Activated CD4-positive, alpha-beta T cell treated with anti-CD3 and anti-CD28 coated beads, Interleukin-2, amount 50 U/mL, for 1 hour (primary cell): ENCODE measurements at places on chromosomes 1 and 21.

DNA sequence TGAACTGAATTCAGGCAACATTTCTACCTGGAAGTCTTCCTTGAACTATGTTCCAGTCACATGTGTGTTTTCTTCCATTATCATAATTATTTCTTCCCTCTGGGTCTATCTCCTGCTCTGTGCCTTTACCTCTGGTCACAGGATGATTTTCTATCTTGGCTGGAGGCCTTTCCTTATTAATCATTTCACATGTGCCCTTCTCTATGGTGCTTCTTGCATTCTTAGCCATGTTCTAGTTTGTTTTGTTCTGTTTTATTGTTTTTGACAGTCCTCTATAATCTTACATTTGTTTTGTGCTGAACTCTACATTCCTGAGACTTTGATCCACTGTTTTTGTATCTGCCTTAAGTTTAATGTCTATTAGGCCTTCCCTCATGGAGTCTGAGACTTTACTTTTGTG lies 51.0 kb downstream of the SGIP1 start:
- no peak for DNase-seq

DNA sequence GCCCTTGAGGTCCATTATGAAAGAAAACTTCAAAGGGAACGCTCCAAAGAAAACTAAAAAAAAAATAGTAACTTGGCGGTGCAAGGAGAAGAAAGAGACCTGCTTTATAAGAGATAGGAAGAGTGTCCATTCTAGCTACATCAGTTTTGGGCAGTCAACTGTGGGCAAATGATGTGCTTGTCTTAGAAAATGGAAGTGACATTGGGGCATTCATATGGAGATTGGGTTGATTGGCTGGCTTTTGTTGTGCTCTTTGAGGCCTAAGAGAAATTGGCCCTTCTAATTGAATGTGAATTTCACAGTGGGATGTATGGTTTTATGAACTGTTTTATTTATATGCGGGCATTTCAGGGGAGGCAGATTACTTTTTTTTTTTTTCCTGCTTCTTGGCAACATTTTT lies 13.2 kb downstream of the PPP1R12B start:
- DNase-seq = no peak

DNA sequence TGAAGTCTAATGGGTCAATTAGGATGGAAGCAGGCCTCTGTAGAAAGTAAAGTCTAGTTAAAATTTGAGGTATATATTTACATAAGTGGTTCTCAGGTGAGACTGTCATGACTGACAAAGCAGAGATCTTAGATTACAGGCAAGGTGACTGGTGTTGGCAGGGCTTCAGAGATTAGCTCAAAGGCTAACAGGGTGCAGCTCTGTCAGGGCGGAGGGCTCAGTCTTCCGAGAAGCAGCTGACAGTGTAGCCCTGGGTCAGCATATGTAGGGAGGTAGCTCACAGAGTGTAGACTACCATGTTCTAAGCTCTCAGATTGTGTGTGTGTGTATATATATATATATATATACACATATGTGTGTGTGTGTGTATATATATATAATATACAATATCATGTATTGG lies 54.7 kb downstream of the RBM11 start:
- DNase-seq = no peak

GRCh38 chr1:214473387-214473786 lies 78.0 kb downstream of the PTPN14 start:
- DNase-seq = no peak

DNA sequence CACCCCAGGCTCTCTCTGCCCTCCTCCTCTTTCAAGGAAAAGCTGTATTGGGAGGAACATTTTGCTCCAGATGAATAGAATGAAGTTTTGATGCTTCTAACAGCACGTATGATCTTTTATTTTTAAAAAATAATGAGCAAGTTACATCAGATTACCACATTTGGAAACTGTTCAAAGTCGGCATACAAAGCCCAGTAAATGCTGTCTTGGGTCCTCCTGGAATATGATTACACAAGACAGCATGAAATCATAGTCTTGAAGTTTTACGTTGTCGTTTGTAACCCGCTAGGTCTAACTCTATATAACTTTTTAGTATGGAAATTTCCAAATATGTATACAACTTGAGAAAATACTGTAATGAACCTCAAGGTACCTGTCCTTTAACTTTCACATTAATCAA lies 385.6 kb downstream of the HLX start:
- DNase-seq = no peak

DNA sequence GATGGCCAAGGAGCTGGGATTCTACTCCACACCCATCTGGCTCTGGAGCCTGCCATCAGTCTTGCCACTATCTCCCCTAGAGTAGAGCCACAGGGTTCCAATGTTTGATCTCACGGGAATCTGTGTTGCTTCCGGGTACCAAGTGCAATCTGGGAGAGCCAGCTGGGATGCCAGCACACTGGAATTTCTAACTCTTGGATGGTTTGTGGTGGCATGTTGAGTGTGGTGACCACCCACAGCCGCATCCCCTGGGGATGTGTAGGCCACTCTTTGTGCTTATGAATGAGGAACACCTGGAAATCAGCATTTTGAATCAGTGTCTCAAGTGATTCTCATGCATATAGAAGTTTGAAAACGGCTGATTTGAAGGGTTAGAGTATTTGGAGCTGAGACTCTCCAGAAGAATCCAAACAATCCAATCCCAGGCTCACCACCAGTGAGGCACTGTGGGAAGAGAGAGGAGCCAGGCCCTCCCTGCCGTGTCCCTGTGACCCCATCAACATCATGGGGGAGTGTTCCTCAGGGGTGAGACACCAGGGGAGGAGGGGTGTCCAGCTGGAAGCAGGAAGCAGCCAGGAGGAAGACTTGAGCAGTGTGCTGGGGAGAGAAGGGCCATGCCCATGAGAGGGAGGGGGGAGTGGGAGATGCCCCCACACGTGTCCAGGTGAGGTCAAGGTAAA lies 13.4 kb downstream of the FBLIM1 start:
- DNase-seq = no peak

- DNase-seq = no peak
Observed at GRCh38 chr1:192610112-192610889, 25.6 kb upstream of the RGS13 start.

GRCh38 chr21:24217151-24217550 lies 1390.1 kb downstream of the MRPL39 start:
- no peak for DNase-seq

DNA sequence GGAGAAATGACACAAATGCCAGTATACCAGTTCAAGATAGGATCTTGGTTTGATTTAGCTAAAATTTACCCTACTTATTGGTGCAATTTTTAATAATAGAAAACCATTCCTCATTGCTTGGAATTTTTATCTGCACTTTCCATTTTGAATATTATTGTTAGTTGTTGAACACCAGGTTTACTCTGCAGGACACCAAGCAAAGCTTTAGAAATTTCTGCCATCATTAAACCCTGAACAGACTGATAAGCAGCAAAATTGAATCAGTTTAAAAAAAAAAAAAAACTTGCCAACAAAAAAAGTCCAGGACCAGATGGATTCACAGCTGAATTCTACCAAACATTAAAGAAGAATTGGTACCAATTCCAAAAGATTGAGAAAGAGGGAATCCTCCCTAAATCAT lies 71.5 kb downstream of the POU2F1 start:
- DNase-seq = no peak

GRCh38 chr1:59502009-59502691 lies 205.3 kb downstream of the FGGY start:
- DNase-seq = no peak

DNA sequence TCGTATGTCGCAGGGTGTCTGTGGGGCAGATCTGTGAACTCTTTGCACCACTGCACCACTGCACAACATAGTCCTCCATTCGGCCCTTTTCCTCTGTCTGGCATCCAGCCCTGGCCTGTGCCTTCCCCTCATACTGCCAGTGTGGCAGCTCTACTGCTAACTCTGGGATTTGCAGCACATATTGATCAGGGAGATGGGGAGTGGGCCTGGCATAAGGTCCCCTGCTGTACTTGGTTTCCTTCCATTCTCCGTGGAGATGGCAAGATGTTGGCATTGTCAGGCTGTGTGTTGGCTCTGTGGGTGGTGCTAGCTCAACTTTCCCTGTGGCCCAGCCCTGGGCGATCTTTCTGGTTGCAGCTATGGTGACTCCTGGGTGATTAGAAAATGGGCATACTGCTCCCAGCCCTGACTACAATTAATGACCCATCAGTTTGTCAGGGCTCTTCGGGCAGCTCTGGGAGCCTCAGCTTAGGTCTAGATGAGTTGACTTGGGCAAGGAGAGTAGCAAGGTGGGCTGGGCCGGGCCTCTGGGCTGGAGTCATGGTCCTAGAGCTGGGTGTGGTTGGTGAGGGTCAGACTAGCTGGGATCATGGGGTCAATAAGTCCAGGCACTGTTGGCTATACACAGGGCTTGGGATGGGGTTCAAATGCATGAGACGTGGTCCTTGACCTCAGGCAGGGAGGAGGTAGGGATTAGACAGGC lies 11.4 kb downstream of the PTPRU start:
- no peak for DNase-seq

DNA sequence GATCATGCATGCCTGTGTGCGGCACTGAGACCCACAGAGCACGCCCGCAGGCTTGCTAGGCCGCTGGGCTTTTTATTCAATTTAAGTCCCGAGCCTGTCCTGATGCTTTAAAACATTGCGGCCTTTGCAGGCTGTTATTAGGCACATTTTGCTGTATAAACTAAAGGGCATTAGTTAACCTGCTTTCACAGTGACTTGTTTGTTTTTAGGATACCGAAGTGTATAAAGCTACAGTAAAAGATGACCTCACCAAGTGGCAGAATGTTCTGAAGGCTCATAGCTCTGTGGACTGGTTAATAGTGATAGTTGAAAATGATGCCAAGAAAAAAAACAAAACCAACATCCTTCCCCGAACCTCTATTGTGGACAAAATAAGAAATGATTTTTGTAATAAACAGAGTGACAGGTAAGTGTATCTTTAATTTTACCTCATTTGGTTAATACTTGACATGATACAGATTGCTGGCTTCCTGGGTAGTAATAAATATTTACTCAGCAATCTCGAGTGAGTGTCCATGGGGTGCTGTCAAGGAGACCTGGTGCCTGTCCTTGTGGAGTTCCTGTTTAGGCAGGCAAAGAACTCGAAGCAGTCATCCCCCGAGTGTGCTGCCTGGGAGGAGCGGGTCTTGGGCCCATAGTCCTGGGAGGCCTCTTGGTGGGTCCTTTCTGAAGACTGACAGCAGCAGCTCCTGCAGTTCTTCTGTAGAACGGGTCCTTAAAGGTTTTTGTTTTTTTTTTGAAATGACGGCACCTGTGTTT lies 40.1 kb downstream of the TRAPPC10 start:
- DNase-seq = no peak

DNA sequence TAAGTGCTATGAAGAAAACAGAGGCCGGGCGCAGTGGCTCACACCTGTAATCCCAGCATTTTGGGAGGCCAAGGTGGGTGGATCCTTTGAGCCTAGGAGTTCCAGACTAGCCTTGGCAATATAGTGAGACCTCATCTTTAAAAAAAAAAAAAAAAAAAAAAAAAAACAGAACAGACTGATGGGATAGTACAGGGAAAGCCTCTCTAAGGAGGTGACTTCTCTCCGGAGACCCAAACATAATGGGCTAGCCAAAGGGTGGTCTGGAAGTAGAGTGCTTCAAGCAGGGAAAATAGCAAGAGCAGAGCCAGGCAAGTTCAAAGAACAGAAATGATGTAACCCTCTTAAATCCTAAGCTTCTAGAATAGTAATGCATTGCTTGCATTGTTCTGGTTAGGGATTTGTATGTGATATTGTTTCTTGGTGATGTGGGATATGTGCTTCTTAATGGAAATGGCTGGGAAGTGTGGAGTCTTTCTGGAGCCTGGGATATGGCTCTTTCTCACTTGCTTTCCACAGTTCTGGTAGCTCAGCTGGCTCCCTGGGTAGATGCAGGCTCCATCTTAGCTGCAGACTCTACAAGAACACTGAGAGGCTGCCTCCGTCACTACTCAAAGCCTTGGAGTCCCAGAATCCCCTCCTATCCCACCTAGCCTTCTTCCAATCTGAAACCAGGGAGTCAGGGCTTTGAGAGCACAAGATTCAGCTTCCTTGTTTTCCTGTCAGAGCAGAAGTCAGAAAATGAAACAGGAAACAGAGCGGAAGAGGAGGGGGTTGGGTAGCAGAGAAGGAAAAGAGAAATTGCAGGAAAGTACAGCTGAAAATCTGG lies 1.9 kb upstream of the PIGV start:
- no peak for DNase-seq

GRCh38 chr1:17360272-17360956 lies 11.6 kb upstream of the PADI6 start:
- DNase-seq = no peak

- DNase-seq = no peak
Observed at GRCh38 chr1:66231681-66232463, 302.1 kb upstream of the SGIP1 start.

DNA sequence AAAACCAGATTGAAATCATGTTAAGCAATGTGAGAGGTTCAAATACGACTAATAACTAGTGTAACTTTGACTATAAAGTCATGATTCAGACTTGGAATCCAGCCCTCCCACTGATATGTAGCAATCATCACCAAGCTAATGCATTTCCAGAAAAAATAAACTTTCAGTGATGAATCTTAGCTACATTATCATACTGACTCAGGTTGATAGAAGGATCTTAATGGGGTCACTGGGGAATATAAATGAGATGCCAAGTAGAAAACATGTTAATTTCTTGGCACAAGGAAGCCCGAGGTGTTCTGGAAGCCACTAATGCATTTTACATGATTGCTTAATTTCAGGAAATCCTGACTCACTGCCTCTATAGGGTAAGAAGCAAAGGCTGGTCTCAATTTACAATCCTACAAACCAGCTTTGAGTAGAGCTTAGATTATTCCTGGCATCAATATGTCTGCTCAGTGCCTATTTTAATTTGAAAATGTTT lies 67.7 kb downstream of the SELENOF start:
- no peak for DNase-seq

DNA sequence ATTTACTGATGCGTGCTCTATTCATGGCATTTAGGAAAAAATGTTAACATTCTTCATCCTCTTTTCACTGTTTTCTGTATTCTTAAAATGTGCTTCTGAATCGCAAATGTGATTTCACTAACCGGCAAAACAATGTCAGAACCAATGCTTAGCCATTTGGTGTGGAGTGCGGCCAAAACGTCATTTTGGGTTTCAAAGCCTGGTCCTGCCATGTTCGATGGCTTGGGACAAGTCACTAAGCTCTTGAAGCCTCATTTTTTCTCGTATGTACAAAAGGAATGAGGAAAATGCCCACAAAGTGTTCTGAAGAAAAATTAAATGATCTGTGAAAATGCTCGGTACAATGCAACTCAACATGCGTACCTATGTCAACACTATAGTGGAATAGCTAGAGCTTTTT lies 175.3 kb downstream of the APP start:
- DNase-seq = no peak

- no peak for DNase-seq
Observed at GRCh38 chr1:104092698-104093097, 343.0 kb downstream of the AMY1C start.

DNA sequence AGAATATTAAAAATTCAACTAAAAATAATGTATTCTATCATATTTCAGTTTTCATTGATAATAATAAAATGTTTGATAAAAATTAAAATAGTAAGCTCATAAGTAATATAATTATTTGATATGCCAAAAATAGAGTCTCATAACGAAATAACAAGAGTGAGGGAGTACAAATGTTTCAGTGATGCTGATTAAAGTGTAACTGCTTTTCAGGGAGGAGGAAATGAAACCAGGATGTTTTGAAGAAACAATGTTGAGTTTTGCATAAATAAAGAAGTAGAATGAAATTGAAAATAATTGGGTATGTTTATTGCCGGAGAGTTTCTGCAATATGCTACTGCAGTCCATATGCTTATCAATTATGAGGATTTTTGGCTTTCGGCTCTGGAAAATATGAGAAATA lies 1159.8 kb upstream of the ADGRL2 start:
- DNase-seq = no peak
